ENCODE measurements at places on chromosomes 6 and 20.

DNA sequence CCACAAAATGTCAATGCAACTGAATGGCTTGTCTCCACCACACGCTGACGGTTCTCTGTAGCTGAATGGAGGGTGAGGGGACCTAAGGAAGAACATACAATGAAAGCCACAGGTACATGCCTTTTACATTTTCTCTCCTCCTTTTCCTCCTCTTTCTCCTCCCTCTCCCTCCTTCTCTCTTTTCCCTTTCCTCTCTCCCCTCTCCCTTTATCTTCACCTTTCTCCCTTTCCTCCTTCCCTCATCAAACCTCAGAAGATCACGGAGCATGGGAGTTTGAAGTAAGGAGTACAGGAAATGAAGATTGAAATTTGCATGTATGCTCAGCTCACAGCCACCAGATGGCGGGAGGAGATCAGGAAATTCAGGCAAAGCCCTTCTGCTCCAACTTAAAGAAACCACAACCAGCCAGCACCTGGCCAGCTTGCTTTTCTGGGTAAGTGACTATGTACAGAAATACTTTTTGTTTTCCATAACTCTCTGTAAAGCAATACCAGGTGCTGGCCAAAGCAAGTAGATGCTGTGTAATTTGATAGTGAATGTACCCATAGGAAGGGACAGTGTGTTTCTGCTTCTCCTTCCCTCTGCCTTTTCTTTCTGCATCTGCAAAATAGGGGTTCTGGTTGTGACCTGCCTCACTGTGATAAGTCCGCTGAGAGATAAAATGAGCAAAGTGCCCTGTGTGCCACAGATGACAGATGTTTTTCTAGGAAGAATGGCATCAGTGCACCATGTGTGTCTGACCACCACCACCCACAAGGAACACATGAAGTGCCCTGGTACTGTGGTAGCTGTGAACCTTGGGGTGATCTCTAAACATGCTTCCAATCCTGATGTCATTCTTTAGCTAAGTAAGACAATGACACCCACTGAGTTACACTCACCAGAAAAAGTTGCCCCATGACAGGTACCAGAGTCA lies 18.6 kb upstream of the FOXO3 start:
- DNase-seq, result peak; percentile 83

DNA sequence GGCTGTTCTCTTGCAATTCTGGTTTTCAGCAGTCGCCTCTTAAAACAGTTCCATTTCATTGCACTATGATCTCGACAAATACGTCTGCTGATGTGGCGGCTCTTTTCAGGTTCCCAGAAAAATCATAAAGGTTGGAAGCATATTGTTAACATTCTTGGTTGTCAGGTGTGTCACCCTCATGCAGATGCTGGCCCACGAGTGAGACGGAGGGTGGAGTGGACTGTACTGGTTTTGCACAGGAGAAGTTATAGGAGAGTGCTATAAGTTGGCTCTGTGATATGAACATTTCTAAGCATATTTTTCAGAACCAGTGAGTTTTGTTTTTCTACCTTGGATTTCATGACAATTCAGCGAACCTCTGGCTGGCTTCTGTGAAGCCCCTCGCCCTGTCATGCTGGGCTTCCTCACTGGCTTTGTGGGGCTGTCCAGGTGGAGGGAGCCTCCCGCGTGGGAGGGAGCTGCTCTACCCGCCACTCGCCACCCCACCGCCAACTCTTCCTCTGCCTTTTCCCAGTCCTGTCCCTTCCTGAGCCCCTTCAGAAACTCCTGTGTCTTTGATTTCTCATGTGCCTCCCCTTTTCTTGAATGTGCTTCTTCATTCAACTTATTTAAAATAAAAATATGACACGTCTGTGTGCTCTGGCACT lies 10.6 kb downstream of the IRF4 start:
- DNase-seq, result no peak

DNA sequence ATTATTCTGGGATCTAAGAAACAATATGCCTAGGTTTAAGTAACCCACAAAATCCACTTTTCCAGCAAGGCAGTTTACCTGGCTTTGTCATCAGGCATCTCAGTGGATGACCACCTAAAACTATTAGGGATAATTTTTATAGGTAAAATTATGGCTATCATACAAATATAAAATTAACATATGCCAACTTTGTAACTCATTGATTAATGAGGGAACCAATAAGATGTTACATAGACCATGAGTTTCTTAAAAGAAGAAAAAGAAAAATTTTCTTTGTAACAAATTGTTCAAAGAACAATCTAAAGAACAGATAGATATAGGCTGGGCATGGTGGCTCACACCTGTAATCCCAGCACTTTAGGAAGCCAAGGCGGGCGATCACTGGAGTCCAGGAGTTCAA lies 49.7 kb upstream of the FILIP1 start:
- DNase-seq, result no peak

DNA sequence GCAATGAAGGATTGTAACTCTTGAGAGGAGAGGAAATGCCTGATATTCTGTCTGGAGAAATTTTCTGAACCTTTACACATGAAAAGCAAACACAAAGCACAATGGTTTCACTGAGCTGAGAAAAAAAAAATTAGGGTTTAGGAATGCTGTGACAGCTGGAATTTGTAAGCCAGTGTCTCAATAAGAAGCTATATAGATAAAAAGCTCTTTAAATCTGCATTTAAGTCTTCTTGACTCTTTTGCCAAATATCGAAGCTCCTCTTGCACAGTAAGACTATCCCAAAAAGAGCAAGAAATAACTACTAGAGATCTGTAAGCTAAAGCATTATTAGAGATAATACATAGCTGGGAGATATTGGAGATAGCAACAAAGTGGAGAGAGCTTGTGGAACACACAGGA lies 1334.0 kb upstream of the CITED2 start:
- DNase-seq, result no peak

DNA sequence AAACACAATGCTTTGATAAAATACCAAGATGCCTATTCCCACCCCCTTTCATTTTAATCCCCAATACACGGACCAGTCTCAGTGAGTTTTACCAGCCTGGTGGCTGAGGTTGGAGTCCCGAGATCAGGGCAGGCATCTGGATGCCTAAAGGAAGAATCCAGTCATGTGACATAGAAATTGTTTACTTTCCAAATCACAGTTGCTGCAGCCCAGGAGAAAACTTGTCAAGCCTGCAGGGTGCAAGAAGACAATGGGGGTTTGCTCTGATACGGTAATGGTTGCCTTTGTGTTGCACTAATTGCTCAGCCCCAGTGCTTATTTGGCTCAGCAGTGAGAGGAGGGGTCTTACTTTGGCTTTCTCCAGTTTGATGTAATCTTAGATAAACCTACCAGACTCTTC lies 308.5 kb upstream of the POU3F2 start:
- no peak for DNase-seq

DNA sequence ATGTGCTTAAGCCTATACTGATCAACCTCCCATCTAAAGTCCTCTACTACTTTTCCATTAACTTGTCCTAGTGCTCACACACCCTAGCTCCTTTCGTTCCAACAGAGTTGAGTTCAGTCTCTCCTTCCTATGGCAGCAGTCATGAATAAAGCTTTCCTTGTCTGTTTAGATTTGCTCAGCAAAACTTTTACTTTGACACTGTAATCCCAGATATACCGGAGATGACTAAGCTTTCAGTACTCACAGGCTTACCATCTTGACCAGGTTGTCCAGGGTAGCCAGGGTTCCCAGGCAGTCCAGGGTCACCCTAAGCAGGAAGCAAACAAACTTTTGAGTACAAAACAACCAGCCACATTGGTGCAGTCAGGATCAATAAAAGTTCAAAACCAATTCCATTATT lies 90.7 kb downstream of the COL21A1 start:
- no peak for DNase-seq

DNA sequence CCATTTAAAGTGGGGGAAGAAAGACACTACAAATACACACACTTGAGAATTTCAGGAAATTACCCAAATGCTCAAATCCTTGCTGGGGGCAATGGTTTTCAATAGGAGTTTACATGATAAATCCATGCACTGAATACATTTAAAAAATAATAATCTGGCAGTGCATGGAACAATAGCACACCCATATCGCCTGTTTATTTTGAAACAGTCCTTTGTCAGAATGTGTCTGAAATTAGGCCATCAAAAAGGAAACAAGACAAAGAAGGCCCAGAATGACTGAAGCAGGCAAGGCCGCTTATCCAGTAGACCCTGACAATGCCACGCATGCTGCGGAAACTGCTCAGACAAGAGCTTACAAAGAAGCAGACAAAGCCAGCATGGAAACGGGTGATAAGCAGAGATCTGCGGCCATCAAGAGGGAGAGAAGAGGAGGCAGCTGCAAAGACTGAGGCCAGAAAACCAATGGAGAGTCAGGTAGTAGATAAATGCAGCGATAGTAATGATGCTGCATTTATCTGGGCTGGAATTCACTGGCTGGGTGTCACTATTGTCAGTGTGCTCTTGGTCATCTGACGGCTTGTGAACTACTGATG lies 211.9 kb upstream of the CNR1 start:
- no peak for DNase-seq

DNA sequence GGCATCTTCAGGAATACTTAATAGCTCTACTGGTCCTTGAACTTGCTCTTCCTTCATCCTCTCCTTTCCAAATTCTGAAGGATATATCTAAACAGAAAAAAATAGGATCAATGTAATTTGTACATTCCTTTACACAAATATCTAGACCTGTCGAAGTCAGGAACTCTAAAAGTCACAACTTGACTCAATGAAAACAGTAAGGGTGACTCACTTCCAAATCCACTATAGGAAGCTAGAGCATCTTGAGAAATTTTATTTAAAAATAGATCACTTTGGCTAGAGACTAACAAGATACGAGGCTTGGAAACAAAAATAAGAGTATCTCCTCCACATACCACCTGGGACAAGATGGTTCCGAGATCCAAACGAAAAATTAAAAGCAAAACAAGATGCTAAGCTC lies 12.2 kb downstream of the ESF1 start:
- no peak for DNase-seq

DNA sequence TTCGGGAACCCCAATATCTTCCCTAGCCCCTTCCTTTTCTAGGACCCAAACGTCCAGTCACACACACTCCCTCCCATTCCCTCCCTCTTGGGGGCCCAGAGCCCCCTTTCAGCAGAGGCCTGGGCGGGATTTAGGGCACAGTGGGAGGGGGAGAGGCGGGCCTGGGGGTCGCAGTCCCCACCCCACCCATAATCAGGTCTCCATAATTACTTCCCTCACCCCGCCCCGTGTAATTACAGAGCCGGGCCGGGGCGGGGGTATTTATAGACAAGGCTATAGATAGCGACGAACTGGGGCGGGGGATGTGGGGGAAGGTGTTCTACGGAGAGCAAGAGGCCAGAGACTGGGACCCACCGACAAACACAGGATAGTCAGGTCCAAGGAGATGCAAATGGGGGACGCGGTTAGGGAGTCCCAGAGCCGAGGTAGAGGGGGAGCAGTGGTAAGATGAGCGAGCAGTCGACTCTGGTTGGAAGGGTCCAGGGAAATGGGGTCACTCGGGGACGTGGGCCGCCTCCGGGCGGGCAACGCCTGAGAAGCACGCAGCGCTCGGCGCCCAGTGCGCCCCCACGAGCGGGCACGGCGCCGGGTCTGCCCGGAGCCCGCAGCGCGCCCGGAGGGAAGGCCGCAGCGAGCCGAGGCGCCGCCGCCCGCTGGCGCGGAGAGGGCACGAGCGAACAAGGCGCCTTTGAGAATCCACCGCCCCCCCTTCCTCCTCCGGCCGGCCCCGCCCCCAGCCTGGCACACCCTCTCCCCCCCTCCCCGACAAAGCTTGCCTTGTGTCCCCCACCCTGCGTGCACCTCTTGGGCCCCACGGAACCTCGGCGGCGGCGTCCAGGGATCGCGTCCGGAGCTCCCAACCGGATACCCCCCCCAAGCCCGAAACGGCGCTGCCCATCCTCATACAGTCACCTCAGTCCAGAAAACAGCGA lies 670 bp upstream of the COL11A2 start:
- DNase-seq, result no peak

GRCh38 chr20:7155794-7156193 lies 388.3 kb downstream of the BMP2 start:
- DNase-seq, result no peak

GRCh38 chr6:111804627-111805235 lies 68.5 kb downstream of the FYN start:
- peak; percentile 25 for DNase-seq

GRCh38 chr6:13348334-13349113 lies 20.2 kb upstream of the TBC1D7 start:
- DNase-seq, result no peak

GRCh38 chr20:34022839-34023234 lies 29.1 kb downstream of the RALY start:
- DNase-seq, result no peak

Measured in islet precursor cell (in vitro differentiated cells).